ENCODE measurements at places on chromosomes 1 and 21.

- peak; percentile 17 for DNase-seq
These were observed 19.5 kb downstream of the TSPAN2 start for GRCh38 chr1:115069659-115070308.

- DNase-seq: no peak
These were observed 10.5 kb upstream of the MDM4 start for GRCh38 chr1:204505674-204506200.

DNA sequence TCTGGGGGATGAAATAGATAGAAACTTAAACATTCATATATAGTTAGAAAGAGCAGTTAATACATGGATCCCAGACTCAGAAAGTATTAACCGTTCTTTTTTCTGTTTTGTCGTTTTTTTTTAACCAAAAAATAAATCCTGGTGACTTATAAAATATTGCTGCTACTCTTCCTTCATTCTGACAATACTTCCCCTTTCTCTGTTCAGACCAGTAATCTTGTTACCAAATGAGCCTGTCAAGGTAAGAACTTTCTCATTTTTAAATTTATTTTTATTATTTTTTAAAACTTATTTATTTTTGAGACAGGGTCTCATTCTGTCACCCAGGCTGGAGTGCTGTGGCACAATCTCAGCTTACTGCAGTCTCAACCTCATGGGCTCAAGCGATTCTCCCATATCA is 13.7 kb downstream of the PTPN22 start:
- no peak for DNase-seq

- no peak for DNase-seq
These were observed 18.2 kb upstream of the STMN1 start for GRCh38 chr1:25924454-25924853.

All from LHCN-M2 (cell line).